Trophoblast cell (in vitro differentiated cells and primary cell): ENCODE measurements at places on chromosomes 4 and X.
A peak's percentile ranks its signal among the peaks of the same experiment; 100 is the strongest.

- no peak for DNase-seq
These were observed 28.5 kb upstream of the FRG1 start for GRCh38 chr4:189912170-189912569.

DNA sequence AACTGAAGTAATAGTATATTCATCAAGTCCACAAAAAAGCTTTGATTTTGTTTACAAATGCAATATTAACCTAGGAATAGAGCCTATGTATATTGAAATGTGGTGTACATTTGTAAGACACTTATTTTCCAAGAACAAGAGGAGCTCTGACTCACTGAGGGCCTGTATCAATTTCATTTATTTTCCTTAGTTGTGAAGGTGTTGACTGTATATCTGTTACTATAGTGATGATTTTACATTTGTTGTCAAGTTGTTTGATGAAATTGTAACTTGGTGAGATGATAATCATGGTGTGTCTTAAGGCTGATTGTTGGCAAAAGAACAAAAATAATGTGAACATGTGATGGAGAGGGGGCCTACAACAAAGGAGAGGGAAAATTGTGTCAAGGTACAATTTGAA is 274.9 kb upstream of the TEX13A start:
- no peak for DNase-seq

DNA sequence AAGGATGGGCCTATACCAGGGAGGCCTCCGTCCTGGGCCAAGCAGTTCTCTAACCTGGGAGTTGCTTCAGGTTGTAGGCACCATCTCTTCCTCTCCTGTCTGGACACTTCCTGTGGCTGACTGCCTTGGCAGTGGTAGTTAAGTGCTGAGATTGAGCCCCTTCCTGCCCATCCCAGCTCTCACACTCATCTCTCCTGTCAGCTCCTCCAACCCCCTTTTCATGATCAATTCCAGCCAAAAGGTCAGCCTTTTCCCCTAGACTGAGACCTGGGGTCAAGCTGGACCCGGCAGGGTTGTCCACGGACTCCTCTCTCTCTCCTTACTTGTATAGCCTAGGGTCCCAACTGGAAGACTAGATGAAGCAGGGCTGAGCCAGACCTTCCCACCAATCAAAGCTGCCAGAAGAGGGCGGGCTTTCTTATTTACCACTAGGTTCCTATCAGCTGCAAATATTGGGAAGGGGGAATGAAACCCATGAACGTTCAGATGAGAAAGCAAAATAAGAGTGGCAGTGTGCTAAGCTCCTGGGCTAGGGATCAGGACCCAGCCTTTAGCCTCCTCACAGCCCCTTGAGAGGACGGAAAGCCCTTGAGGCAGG is 34.5 kb downstream of the KDM5C start:
- DNase-seq, result peak; percentile 7

GRCh38 chr4:109231331-109231730 is 71.1 kb downstream of the COL25A1 start:
- DNase-seq, result no peak

GRCh38 chrX:136272325-136272724 is 21.1 kb upstream of the MAP7D3 start:
- no peak for DNase-seq

- no peak for DNase-seq
These were observed 112.7 kb downstream of the TBL1X start for GRCh38 chrX:9577555-9577954.

DNA sequence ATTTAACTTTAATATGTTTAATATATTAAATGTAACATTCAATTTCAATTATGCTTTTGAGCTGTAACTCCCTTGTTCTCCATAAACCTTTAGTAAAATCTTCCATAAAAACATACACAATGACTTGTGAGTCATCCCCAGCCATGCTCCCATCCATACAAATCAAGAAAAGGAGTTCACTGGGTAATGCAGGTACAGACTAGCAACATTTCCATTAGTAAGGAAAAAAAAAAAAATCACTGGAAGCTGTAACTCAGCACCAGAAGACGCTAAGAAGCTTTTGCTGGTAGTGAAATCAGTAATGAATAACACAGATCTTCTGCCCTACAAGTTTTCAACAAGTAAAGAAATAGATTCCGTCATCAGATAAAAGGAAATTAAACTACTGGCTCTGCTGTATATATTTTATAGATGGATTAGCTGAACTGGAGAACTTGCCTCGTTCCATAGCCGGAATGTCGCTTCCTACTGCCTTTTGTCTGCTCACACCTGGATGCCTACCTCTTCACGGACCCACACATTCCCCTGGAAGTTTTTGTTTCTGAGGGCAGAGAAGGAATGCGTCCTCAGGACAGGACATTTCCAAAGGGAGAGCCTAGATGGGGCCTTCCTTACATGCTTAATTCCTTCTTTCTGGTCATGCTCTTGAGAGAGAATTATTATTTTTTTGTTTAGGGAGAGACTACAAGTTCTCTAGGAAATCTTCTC is 298.4 kb upstream of the ANKRD50 start:
- DNase-seq, result no peak

- no peak for DNase-seq
These were observed 204.7 kb upstream of the S100G start for GRCh38 chrX:16445166-16445752.

DNA sequence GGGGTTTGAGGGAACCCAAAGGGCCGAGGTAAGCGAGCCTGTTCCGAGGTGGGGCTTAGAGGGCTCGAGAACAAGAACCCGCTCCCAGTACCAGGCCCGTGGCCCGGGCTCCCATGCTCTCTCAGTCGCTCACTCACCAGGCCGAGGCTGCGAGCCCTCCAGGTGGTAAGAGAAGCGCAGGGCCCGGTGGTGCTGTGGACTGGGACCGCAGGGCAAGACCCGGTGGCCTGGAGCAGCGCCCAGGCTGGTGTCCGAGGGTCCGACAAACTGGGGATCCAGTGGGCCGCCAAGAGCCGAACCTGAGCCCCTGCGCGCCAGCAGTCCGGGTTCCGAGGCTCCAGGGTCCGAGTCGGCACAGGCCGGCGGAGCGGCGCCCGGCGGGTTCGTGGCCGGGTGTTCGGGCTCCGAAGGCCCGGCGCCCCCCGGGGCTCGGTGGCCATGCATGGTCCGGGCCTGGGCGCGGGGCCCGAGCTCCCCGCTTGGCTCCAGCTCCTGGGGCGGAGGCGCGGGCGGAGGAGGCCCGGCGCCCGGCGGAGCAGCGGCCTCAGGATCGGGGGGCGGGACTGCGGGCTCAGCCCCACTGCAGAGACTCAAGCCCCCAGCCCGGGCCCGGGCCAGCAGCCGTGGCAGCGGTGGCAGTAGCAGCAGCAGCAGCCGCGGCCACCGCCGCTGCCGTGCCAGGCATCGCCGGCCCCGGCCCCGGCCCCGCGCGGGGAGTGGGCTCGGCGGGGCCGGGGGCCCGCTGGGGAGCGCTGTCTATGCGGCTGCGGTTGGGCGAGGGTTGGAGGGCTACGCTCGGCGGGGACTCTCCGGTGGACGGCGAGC is 833 bp downstream of the FGD1 start:
- no peak for DNase-seq

GRCh38 chrX:39613482-39613995 is 484.2 kb downstream of the BCOR start:
- no peak for DNase-seq

- DNase-seq, result no peak
These were observed 184.0 kb downstream of the ARHGAP24 start for GRCh38 chr4:85658766-85659439.

- DNase-seq, result peak; percentile 68
These were observed 404.6 kb upstream of the FAT1 start for GRCh38 chr4:187128222-187128621.

DNA sequence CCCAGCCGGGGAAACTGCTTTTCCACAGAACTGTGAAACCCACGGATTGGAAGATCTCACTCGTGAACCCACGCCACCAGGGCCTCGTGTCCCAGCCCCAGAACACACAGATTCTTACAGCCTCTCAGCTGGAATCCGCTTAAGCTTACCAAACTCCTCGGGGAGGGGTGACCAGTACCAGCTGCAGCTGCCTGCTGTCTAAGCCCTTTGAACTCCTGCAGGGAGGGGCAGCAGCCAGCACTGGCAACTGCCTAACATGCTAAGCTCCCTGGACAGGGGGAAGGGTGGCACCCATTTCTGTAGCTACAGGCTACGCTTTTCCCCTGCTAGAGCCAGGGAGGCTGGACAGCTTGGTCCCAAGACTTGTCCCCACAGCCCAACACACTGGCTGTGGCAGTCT is 38.4 kb downstream of the TBL1X start:
- DNase-seq, result no peak

GRCh38 chrX:101764538-101764937 is 104.9 kb upstream of the ARMCX2 start:
- DNase-seq, result no peak

- no peak for DNase-seq
These were observed 39.0 kb downstream of the CPLX1 start for GRCh38 chr4:786861-787300.

GRCh38 chrX:13590207-13590606 is 20.8 kb downstream of the EGFL6 start:
- no peak for DNase-seq

DNA sequence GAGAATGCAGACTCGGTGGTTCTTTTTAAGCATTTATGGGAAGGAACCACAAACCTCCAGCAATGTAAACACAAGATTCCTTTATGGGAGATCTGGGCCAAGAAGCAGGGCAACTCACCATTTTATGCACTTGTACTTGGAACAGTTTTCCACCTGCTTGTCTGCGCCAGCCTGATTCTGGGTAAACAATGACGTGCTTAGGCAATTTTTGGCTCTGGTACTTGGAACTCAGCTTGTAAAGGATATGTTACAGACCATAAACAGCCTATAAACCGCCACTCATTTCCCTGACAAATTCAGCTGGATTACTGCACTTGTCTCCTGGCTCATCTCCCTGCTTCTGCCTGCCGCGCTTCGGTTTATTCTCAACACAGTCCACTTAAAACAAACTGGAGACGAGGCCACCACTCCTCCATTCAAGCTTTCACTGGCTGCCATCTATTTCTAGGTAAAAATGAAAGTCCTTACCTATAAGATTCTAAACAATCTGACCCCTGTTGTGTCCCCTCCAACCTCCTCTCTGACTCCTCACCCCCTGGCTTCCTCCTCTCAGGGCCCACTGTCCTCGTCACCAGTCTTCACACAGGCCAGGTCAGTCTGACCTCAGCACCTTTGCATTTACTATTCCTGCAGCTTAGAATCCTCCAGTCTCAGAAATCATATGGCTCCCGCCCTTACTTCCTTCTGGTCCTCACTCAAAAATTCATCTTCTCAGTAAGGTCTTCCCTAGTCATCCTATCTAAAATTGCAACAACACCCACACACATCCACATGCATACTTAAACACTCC is 205.9 kb upstream of the GALNT7 start:
- no peak for DNase-seq

- peak; percentile 54 for DNase-seq
These were observed 99.5 kb downstream of the PPP2R2C start for GRCh38 chr4:6372649-6373525.

GRCh38 chr4:15926486-15926885 is 12.1 kb downstream of the FGFBP1 start:
- peak; percentile 67 for DNase-seq

- no peak for DNase-seq
These were observed 12.9 kb upstream of the IL2 start for GRCh38 chr4:122469457-122469856.

- no peak for DNase-seq
These were observed 58.7 kb downstream of the MAMLD1 start for GRCh38 chrX:150421816-150422215.
